ENCODE measurements at places on chromosomes 4 and X. TPM values are rescaled to one million over a fixed set of nuclear protein-coding genes. Genes with fewer than 3 reads are reported as not detected.

The HSFX1 gene
- total RNA-seq = 0.94 TPM

DNA sequence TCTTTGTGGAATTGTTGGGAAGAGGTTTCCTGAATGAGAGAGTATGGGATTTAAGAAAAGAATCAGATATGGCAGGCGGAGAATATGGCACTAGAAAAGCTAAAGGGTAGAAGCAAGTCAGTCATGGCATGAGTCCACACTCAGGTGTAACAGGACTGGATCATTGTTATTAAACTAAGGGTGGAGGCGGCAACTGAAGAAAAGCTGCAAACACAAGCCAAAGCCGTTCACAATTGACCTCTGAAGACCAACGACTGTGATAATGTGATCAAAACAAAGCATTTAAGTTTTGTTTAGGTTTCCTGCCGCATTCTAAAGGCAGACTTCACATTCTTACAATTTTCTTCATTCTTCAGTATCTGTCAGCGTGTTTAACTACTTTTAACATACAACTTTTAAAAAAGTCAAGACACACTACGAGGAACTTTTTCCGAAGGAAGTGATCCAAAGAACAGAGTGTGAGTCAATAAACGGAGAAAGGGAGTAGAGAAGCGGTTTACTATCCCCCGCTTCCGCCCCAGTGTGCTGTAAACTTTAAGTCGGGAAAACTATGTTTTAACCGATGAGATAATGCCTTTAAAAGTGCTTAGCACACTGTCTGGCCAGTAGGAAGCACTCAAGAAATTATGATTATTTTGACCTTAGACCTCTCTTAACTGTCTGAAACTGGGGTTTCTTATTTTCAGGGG, 909 bp upstream of the SLAIN2 start:
- peak; percentile 54 for DNase-seq

DNA sequence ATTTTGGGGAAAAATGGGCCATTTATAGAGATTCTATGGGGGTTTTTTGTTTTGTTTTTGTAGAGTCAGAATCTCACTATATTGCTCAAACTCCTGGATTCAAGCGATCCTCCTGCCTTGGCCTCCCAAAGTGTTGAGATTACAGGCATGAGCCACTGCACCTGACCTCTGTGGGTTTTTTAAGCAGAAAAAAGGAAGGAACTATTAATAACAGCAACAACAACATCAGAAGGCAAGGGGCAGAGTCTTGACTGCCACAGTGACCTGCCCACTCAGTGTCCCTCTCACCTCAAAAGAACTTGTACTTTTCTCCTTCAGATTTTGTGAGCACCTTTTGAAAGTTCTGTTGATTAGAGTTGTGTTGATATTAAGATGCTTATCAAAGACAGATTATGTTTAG, 48.1 kb downstream of the FNIP2 start:
- DNase-seq = no peak

GRCh38 chr4:54954656-54955388, 170.6 kb downstream of the KDR start:
- DNase-seq = no peak

DNA sequence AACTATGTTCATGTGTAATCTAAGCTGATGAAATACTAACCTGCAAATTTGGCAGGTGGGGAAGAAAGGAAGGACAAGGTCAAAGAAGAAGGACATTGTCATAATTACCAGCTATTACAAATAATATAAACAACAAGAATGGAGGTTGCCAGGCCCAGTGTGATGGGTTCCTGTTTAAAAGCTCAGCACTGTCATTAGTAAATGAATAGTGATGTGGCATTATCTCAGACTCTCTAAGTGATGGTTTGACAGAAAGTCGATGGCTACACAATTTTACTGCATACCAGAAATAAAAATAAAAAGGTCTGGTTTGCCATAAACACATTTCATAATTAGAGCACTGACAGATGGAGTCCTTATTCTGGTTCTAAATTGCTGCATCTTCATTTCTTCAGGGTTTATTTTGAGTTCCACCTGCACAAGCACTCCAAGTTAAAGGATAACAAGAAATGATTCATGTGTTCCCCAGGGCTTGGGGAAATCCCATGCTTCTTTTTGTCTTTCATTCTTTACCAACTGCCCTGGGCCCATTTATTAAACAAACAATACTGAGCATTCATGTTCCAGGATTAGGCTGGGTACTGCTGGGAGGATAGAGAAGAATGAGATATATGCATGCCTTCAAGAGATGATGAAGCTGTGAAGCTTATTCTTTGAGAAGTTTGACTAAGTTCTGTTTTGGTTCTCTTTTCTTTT, 367.8 kb upstream of the RASGEF1B start:
- peak; percentile 66 for DNase-seq

- DNase-seq = peak; percentile 1
Measured at GRCh38 chr4:115154826-115155225, 41.4 kb upstream of the NDST4 start.

The CXCL13 gene
- not detected for total RNA-seq

The GABRE gene
- 31.9 TPM for total RNA-seq

The ZCCHC18 gene
- 1.2 TPM for total RNA-seq

- no peak for DNase-seq
Measured at GRCh38 chr4:81905971-81906370, 434.3 kb upstream of the RASGEF1B start.

DNA sequence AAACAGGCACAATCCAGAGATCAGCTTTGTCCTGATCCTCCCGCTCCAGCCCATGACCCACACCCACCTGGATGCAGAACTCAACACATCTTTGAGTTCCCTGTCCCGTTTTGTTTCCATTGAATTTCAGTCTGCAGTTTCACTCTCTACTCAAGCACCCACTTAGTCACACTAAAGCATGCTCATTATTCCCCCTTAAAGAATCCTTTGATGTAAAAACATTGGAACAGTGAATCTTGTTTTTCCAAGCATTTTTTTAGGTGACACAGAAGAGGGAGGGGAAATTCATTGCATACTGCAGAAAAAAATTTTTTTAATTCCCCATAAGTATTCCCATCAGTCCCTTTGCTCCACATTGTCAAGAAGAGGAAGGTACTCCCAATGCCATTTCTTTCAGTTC, 249.7 kb upstream of the TTC29 start:
- DNase-seq = no peak

- no peak for DNase-seq
Measured at GRCh38 chrX:123455693-123456092, 271.6 kb downstream of the GRIA3 start.

GRCh38 chr4:8077181-8078108, 81.2 kb downstream of the ABLIM2 start:
- no peak for DNase-seq

GRCh38 chr4:6342530-6343293, 73.1 kb downstream of the WFS1 start:
- no peak for DNase-seq

The FNIP2 gene
- 29.5 TPM for total RNA-seq

The HSD17B13 gene
- not detected for total RNA-seq

DNA sequence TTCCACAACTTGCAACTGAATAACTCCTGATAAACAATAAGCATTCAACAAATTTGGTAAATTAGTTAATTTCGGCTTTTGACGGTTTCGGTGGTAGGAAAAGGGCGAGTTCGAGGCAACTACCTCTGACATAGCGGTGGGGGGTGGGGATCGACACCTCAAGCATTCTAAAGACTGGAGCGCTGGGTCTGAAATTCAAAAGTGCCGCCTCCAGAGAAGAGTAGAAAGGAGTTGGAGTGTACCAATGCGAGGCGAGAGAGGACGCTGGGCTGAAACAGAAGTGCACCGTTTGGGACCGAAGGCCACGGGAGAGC, 725 bp downstream of the SMC1A start:
- no peak for DNase-seq

- DNase-seq = peak; percentile 76
Measured at GRCh38 chr4:17721496-17722355, 59.7 kb downstream of the FAM184B start.

DNA sequence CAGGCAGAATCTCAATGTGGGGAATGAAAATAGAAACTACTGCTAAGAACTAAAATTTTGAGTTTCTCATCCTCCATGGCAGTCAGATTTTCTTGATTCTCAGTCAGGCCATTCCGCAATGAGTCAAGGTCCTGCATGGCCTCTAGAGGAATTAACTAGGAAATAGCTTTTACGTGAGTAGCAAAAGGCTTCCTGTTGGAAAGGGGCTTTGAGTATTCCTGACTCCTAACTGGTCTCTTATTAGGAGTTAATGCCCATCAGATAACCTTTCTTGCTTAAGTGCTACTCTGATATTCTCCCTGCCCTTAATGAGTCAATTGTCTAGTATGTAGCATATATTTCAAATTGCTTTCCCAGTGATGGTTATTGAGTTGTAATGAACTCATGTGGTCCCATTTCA, 65.7 kb upstream of the ARHGAP24 start:
- DNase-seq = no peak
